ENCODE measurements at places on chromosomes 11 and 22. TPM values are rescaled to one million over a fixed set of nuclear protein-coding genes. Genes with fewer than 3 reads are reported as not detected.

- no peak for DNase-seq
These were observed 57.2 kb upstream of the SHANK2 start for GRCh38 chr11:71309611-71310010.

DNA sequence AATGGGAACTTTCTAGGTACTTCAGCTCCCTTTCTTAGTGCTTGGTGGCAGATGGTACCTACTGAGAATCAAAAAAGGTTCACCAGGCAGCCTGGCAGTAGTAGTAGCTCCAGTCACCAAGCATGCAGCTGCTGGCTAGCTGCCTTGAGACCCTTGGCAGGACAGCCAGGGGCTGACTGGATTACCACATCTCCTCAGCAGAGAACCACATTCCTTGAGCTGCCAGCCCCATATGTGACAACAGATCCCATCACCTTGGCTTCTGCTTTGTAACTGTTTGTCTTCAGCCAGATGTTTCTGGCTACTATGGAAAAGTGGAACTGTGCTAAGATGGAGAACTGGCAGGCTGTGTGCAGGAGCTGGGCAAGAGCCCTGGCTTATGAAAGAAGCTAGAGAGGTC is 39.6 kb upstream of the CHRM4 start:
- no peak for DNase-seq

Gene ASCL2
- total RNA-seq, result not detected

GRCh38 chr11:94731880-94732601 is 36.1 kb upstream of the AMOTL1 start:
- DNase-seq, result no peak

Gene CHST1
- total RNA-seq, result 2.3 TPM

Gene TCN1
- total RNA-seq, result not detected

- DNase-seq, result no peak
These were observed 302.0 kb downstream of the ETS1 start for GRCh38 chr11:128285321-128285720.

GRCh38 chr11:67505605-67506396 is 638 bp upstream of the PITPNM1 start:
- DNase-seq, result peak; percentile 85

Gene GRAP2
- not detected for total RNA-seq

Gene CARD16
- not detected for total RNA-seq

DNA sequence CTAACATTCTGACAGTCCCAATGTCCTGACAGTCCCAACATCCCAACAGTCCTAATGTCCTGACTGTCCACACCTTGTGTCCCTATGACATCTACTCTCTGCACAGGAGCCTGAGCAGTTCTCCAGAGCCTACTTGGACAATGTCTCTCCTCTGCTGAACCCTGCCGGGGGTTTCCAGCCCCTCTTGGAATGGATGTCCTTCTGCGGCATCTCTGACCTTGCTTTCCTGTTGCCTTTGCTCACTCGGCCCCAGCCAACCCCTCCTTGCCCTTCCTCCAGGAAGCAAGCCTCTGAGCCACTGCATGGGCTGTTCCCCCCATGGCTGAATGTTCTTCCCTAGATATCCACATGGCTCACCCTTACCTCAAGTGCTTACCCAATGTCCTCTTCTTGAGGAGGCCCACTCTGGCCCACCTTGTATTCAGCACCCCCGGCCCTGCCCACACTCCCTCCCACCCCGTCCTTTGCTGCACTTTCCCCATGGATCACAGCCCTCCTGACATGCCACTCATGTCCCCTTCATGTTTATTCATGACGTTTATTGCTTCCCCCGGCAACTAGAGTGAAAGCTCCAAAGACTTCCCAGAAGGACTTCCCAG is 59.5 kb downstream of the DHCR7 start:
- DNase-seq, result no peak

Data from kidney epithelial cell (primary cell).